Right renal cortex interstitium (tissue), 3 donors: ENCODE measurements at places on chromosomes 13 and 19. TPM values are rescaled to one million over a fixed set of nuclear protein-coding genes. Genes with fewer than 3 reads are reported as not detected.

GRCh38 chr13:80040196-80040980 is 300.5 kb downstream of the SPRY2 start:
- DNase-seq, result peak; percentile 23

- DNase-seq, result no peak
Observed at GRCh38 chr19:14768001-14768400, 10.4 kb downstream of the ADGRE2 start.

DNA sequence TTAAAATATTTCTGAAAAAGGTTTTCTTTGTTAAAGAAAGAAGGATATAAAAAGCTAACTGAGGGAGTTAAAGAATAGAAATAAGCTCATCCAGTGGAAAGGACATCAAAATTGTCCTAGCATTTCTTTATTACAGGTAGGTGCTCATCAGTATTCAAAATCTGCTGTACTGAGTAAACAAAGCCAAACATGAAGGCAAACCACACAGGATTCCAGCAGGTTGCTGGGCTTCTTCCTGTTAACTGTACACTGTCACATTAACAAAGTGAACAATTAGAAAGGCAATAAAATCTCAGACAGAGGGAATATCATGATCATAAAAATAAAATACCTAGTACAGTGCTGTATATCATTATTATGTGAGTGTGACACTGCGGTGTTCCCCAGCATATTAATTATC is 1541.0 kb downstream of the SLITRK5 start:
- no peak for DNase-seq

DNA sequence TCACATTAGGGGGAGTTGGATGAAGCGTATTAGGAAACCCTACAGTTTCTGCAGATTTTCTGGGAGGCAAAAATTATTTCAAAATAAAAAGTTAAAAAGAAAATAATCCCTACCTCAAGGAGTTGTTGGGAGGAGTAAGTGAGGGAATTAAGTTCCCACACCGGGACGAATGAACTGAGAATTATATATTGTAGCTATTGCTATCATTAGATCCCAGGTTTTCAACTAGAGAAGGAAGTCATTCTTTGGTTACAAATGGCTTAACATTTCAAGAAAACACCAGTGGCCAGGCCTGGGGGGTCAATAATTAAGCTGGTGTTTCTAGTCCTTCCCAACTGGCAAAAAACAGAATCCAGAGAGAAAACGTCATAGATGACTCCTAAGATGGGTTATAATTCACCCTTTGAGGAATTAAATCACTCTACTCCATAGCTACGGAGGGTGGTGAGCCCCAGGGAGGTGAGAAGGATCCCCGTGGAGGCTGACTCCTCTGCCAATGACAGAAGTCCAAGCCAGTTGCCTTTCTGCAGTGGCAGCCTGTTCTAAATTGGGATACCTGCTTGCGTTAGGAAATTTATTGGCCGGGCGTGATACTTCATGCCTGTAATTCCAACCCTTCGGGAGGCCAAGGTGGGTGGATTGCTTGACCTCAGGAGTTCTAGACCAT is 1.2 kb upstream of the MYDGF start:
- no peak for DNase-seq

DNA sequence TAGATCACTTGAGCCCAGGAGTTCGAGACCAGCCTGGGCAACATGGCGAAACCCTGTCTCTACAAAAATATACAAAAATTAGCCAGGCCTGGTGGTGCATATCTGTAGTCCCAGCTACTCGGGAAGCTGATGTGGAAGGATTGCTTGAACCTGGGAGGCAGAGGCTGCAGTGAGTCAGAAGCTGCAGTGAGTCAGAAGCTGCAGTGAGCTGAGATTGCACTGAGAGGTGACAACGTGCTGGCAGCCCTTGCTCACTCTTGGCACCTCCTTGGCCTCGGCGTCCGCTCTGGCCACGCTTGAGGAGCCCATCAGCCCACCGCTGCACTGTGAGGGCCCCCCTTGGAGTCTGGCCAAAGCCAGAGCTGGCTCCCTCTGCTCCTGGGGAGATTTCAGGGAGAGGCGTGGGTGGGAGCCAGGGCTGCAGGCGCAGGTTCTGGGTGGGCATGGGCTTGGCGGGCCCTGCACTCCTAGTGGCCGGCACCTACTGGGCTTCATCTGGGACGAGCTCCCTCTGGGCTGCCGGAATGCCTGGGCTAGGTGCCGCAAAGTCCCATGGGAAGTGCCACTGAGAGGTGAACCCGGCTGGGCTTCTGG is 39.5 kb upstream of the RPL21 start:
- no peak for DNase-seq

- no peak for DNase-seq
Observed at GRCh38 chr19:14558370-14559066, 13.3 kb downstream of the NDUFB7 start.

GRCh38 chr19:42150364-42150763 is 18.1 kb upstream of the POU2F2 start:
- DNase-seq, result no peak

DNA sequence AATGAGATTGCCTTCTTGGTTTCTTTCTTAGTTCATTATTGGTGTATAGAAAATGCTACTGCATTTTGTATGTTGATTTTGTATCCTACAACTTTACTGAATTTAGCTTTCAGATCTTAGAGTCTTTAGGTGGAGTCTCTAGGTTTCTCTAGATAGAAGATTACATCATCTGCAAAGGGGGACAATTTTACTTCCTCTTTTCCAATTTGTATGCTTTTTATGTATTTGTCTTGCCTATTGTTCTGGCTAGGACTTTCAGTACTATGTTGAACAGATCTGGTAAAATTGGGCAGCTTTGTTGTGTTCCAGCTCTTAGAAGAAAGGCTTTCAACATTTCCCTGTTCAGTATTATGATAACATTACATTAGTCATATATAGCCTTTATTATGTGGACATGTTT is 101.0 kb upstream of the SPRY2 start:
- DNase-seq, result no peak

GRCh38 chr19:30898353-30899103 is 450.7 kb downstream of the TSHZ3 start:
- no peak for DNase-seq

- DNase-seq, result no peak
Observed at GRCh38 chr13:61187471-61187870, 228.2 kb downstream of the PCDH20 start.

Gene NAT14
- 44.7 TPM for polyA plus RNA-seq

Gene SLC10A2
- 0.68 TPM for polyA plus RNA-seq

Gene SLITRK1
- 0.31 TPM for polyA plus RNA-seq

Gene ZNF135
- 23.8 TPM for polyA plus RNA-seq

Gene FBXO27
- 7.0 TPM for polyA plus RNA-seq

Gene ICAM5
- polyA plus RNA-seq, result 0.08 TPM

Gene MISP3
- 4.7 TPM for polyA plus RNA-seq
